Stimulated activated CD8-positive, alpha-beta memory T cell treated with anti-CD3 and anti-CD28 coated beads, Interleukin-4, amount 100 ng/mL, for 4 hours (primary cell): ENCODE measurements at places on chromosomes 1 and 21.

- no peak for DNase-seq
Measured at GRCh38 chr1:14699620-14700019, 101.1 kb downstream of the KAZN start.

GRCh38 chr1:164991763-164992314 is 364.7 kb downstream of the LMX1A start:
- DNase-seq, result no peak

DNA sequence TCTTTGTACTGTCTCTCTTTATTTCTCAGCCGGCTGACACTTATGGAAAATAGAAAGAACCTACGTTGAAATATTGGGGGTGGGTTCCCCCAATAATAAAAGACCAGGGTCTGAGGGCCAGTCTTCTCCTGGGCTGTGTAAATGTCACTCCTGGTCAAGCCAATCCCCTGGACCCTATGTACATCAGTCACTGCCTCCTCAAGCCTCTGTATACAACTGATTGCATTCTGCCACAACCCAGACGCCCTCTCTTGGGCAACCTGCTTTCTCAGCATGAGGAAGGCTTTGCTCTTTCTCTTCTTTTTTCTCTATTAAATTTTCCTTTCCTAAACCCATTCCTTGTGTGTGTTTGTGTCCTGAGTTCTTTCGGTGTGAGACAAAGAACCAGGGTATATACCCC is 84.1 kb upstream of the SERBP1 start:
- DNase-seq, result no peak

- DNase-seq, result no peak
Measured at GRCh38 chr1:200305806-200306205, 104.0 kb downstream of the ZNF281 start.

DNA sequence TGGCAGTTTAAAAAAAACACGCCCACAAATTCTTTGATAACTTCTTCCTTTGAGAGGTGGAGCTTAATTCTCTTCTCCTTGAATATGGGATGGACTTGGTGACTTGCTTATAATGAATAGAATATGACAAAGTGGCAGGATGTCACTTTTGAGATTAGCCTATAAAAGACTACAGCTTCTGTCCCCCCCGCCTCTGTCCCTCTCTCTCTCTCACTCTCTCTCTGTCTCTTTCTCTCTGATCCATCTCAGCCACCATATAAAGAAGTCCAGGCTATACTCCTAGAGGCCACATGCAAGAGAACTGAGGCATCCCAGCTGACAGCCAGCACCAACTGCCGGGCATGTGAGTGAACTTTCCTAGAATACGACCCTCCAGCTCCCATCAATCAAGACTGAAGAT is 7.7 kb upstream of the DMBX1 start:
- DNase-seq, result no peak

DNA sequence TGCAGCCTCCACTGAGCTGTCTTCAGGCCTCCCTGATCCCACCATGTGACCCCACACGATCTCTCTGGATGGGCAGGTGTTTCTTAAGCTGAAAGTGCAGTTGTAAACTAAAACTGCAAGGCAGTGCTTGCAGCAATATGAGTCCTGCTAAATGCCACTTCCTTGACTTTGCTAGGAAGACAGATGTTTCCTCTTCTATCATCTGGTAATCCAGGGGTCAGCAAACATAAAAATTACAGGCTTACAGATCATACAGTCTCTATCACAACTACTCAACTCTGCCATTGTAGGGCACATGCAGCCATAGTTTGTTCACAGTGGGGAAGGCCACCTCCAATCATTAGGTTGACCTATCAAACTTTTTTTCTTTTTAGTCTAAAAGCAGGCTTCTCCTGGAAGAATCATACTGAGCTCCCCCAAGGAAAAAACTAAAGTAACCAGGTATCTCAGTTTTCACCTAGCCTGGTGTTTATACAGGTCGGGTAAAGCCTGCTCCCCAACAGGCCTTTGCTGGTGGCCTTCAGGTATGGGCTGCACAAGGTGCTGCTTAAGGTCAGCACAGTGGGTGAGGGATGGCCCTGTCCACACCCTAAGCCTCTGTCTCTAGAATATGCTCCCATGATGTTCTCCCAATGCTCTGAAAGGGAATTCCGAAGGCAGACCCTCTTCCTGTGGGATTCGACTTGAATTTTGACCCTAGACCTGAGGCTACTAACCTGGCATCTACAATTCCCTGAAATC is 10.8 kb downstream of the ABCA4 start:
- DNase-seq, result no peak

DNA sequence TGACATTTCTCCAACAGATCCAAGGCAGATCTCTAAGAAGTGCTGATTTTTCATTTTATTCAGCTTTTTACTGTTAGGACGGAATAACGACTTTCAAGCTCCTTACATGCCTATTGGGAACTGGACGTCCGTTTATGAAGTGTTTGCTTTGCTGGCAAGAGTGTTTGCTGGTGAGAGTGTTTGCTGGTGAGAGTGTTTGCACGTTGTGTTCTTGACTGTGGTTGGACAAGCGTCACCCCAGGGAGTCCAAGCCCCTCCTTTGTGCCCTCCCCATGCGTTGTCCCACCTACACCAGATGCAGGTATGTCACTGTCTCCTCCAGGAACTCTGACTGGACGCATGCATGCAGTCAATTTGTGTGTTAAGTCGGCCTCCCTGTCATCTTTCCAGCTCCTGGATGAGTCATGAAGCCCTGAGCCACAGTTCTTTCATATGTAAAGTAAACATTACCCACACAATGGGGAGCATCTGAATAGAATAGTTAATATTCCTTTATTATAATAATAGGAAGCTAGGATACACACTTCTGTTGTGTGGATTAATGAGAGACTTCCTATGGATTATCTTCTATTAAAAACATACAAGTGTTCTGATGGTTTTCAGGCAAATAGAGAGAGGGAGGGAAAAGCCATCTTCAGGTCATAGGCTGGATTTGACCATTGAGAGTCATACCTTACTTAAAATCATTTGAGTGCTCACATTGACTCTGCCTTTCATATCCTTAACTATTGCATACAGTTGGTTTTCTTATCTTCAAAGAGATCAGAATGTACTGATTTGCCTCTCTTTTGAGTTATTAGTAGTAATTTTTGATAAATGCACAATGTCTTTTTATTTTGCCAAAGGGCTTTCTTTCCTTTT is 119.2 kb downstream of the GALNT2 start:
- DNase-seq, result no peak

DNA sequence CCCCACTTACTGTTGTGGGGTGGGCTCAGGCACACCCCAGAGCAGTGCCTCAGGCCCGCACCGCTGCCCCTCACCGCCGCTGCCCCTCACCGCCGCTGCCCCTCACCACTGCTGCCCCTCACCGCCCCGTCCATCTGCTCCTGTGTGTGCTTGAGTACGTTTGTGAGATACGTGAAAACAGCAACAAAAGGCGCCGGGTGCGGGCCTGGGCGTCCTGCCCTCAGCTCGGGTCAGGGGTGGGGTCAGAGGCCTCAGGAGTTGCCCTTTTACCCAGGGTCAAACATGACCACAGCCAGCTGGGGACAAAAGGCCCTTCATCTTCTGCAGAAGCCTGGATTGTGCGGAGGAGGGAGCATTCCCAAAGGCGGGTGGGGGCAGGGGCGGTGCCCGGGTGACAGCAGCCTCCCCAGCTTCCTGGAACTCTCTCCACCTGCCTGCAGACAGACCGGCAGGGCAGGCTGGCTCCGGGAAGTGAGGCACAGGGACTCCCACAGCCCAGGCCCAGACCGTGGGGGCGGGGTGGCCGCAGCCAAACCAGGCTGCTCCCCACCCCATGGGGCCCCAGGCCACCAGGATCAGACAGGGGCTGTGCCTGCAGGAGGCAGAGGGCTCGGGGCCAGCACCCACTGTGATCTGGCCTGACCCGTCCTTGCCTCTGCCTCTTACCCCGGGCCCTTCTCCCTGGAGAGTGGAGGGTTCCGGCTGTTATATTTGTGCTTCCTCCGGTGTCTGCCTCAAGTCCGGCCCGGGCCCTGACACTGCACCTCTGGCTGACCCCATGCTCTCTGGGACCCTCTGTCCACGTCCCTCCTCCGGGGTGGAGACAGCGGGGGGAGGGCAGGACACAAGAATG is 2.3 kb upstream of the VWA1 start:
- no peak for DNase-seq

DNA sequence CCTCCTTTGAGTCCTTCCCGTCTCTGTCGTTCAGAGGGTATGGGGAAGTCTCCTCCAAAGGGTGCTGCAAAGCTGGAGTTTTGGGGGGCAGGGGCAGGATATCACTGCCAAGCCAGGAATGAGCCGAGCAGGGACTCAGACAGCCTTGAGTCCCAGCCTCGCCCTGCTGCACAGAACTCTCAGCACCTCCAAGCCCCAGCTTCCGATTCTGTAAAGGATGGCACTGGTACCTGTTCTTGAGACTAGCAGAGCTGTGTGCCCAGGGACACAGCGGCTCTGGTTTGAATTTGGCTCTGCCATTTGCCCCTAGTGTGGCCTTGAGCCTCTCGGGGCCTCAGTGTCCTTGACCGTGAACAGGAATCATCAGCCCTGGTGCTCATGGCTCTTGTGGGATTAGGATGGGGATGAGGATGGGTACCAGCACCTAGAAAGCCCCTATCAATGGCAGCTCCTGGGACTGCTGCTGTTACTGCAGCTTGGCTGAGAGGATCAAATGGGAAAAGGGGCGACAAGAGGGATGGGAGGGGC is 1.5 kb upstream of the FBLIM1 start:
- DNase-seq, result no peak

- DNase-seq, result no peak
Measured at GRCh38 chr21:26433386-26433785, 139.7 kb downstream of the CYYR1 start.

GRCh38 chr1:116372191-116372590 is 853 bp upstream of the ATP1A1 start:
- DNase-seq, result no peak

DNA sequence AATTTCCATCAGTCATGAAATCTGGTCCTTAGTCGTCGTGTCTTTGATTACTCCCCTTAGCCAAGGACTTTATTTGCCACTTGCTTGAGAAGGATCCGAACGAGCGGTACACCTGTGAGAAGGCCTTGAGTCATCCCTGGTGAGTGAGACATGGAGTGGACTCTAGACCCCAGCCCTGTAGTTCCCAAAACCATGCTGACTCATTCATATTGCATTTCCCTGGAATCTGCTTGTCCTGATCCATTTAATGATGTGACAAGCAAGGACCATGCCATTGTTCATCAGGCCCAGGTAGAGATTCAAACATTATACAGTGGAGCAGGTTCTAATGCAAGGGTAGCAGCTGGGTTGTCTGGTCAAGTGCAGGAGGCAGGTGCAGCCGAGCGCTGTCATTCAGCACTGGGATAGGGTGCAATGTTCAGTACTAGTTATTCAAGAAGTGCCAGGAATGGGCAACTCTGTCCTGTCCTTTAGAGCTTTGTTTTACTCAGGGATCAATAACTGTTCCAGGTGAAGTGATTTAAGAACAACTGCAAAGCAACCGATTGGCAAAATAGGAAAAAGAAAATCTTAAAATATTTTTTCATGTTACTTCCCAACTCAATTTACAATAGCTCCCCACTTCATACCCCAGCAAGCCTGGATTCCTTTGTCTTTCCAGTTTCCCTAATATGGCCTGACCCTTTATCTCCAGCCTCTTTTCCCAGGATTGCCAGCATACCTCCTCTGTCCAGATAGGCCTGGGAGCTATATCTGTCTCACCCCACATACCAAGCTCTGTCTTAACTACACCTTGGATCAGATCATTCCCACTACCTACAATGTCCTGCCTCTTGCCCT is 26.5 kb downstream of the CAMK1G start:
- no peak for DNase-seq

DNA sequence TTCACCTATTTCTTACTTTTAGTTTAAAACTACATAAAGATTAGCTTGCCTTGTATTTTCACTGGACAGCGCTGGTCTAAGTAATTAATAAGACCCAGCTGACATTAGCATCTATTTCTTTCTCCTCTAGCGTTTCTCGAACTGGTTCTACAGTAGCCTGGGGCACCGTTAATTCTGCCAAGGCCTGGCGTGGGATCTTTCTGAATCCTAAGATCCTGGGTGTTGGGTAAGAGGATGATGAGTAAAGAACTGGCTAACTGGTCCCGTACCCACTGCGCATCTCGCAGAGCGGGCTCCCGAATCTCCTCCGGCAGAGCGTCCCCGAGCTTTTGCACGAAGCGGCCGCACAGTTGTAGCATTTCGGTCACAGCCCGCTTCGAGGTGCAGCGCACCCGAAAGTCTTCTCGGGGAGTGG is 309 bp downstream of the NSL1 start:
- no peak for DNase-seq

- DNase-seq, result no peak
Measured at GRCh38 chr1:44312399-44313196, 42.5 kb downstream of the ERI3 start.

- no peak for DNase-seq
Measured at GRCh38 chr1:203926025-203926540, 64.7 kb downstream of the SNRPE start.

DNA sequence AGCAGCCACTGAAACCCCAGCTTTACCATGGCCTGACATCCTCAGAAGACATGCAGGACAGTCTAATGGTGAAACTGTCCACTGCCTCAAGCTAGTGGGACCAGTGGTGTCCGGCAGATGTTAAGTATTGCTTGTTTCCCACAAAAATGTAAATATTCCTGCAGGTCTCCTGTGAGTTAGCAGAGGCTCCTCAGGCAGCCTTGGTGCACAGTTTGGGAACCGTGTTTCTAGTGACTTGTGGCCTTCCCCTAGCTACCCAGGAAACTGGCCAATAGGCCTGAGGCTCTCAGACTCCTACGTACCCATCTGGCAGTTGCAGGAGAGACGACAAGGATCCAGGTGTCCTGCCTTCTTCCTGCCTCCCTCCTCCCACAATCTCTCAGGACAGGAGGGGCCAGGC is 142.4 kb downstream of the CAMTA1 start:
- DNase-seq, result no peak

GRCh38 chr1:207128336-207128921 is 24.4 kb downstream of the C4BPA start:
- no peak for DNase-seq

- DNase-seq, result no peak
Measured at GRCh38 chr1:109761227-109762038, 2.3 kb downstream of the EPS8L3 start.

- DNase-seq, result no peak
Measured at GRCh38 chr1:167330601-167331293, 110.1 kb downstream of the POU2F1 start.

DNA sequence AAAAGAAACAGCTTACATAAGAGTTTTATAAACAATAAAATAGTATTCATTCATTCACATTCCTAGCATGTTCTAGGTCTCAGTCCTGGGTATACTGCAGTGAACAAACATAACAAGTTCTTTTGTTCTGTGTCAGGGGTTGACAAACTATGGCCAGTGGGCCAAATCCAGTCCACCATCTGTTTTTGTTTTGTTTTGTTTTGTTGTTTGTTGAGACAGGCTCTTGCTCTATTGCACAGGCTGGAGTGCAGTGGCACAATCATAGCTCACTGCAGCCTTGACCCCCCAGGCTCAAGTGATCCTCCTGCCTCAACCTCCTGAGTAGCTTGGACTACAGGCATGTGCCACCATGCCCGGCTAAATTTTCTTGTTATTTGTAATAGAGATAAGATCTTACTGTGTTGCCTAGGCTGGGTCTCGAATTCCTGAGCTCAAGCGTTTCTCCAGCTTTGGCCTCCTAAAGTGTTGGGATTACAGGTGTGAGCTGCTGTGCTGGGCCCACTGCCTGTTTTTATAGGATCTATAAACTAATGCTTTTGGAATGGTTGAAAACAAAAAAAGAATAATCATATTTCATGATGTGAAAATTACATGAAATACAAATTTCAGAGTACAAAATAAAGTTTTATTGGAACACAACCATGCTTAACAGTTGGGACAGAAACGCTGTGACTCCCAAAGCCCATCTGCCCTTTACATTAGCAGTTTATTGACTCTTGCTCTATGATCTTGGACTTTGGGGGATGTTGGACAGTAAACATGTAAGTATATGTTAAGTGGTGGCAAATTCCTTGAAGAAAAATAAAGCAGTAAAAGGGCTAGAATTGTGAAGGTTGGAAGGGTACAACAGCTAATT is 17.9 kb downstream of the CAPZA1 start:
- no peak for DNase-seq
